ENCODE measurements at places on chromosomes 11 and 22.

DNA sequence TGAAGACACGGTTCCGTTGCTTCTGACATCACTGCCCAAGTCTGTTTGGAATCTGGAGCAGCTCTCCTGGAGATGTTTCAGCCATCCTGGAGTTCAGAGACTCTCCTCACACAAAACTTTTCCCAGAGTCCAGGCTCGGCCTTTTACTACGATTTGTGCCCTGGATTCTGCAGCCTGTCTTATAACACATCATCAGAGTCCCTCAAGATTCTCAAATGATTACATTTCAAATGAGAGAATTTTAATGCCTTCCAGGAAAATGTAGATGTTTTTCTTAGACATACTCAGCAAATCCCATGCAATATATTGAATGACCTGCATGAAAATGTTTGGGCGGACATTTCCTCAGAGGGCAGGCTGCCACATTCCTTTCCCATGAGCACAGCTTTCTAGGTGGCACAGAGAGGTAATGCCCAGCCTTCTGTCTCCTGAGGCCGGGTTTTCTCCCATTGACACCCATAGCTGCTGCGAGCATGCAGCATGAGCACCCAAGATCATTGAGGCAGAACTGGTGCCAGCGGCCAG is 129.1 kb downstream of the SNX19 start:
- no peak for DNase-seq

DNA sequence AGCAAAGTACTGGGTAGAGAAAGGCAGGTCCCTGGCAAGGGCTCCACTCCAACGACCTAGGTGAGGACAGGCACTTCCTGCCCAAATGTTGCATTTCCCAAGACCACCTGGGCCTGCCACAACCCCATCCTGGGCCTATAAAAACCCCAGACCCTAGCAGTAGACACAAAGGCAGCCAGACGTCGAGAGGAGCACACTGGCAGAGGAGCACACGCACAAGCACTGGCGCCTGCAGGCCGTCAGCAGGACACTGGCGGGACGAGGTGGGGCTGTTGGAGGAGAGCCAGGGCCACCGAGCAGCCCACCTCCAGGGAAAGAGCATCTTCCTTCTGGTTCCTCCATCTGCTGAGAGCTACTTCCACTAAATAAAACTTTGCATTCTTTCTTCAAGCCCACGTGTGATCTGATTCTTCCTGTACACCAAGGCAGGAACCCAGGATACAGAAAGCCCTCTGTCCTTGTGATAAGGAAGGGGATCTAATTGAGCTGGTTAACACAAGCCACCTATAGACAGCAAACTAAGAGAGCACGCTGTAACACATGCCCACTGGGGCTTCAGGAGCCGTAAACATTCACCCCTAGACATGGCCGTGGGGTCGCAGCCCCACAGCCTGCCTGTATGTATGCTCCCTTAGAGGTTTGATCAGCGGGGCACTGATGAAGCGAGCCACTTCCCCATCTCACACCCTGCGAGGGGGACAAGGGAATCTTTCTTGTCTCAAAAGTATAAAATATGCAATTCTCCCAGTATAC is 89.7 kb upstream of the MTMR2 start:
- no peak for DNase-seq

- DNase-seq = no peak
Observed at GRCh38 chr11:20213790-20214189, 53.5 kb upstream of the DBX1 start.

DNA sequence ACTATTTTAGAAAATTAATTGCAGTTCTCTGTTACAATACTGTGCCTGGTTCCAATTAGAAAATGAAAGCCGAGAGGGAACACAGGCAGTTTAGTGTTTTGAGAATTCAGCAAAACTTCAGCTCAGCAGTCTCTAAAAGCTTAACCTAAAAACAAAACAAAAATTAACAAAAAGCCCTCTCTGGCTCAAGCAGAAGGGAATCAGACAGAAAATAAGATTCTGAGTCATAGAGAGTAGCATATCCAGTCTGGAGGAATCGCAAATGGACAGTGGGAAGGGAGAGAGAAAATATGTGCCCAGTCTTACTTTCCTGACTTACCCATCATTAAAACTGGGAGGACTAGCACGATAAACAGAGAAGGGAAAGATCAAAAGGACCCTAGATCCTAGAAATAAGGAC is 38.1 kb upstream of the CHRM4 start:
- DNase-seq = no peak

DNA sequence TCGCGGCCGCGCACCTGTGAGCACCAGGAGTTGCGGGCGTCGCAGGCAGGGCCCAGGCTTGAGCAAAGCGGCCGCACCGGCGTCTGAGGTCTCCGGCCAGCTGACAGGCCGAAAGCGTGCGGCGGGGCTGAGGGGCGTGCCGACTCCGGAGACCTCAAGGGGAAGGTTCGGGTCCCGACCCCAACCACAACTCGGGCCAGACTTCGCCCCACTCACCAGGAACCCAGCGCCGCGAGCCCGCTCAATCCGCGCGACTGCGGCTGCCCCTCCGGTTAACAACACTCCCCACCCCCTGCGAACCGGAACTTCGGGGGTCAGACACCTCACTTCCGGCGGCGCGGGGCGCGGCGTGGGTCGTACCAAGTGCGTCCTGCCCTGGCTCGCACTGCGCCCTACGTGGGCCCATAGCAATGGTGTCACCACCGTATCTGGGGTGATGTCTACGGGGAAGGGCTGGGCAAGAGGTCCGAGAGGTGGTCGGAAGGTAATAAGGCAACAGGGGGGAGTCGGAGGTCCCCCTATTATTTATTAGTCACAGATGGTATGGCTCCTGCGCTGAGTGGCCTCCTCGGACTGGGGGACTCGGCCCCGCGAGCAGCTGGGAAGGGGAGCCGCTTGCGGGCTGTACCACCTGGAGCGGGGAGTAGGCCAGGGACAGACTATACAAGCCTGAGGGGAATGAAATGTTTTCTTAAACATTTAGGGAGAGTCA is at the start of gene SYVN1:
TSS of gene SYVN1 (minus strand) at position 280 of the 712 bp plus-strand sequence. CDS start 918 bp downstream, outside the sequence.
- peak; percentile 85 for DNase-seq
